ENCODE measurements at places on chromosomes 12 and 14.

GRCh38 chr12:54734196-54734950 is 86.2 kb upstream of the DCD start:
- no peak for DNase-seq

DNA sequence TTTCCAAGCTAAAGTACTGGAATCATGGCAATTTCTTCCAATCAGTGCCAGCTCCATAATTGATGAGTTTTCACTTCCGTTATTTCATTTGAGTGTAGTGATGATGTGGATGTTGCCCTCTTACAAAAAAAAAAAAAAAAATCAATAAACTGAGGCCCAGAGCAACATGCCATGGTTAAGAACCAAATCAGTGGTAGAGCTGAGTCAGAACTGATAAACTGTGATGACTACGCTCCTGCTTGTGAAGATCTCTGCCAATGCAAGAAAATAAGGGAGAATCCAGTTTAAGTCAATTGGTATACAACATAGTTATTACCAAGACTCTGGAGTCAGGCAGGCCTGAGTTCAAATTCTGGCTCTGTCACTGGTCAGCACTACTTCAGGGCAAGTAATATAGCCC is 102.7 kb downstream of the GPR135 start:
- no peak for DNase-seq

DNA sequence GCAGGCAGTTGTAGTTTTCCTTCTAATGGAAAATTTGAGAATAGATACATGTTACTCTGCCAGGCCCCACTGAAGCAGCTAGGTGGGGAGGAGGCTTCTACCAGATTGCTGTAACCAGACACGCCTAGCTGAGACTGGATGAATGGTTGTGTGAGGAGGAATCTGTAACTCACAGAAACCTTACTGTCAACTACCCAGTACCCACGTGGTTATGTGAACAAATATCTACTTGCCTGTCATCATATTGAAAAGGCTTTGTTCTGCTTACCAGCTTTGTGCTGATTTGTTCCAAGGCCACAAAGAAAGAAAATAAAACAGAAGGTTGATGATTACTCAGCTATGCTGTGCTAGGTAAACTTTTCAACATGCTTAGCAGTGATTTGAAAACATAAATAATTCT is 167.2 kb downstream of the CAPZA3 start:
- DNase-seq: no peak

- DNase-seq: no peak
Measured at GRCh38 chr12:78036874-78037273, 206.2 kb downstream of the NAV3 start.

DNA sequence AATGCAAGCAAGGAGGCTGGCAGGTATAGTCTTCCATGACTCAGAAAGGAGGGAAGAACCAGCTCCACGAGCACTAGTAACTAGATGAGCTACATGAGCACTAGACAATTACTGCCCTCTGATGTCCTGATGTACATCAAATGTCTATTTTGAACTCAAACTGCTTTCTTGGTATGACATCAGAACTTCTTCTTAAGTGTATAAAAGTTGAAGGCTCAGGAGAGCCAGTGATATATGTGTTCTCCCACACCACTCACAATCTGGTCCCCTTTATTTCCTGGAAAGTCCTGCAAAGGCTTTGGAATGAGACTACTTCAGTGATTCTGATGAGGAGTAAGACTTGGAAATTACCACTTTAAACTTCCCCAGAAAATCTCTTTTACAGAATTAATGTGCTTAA is 18.5 kb upstream of the DHRS7 start:
- DNase-seq: no peak

GRCh38 chr12:53612978-53613377 is 13.2 kb downstream of the ATF7 start:
- no peak for DNase-seq

- no peak for DNase-seq
Measured at GRCh38 chr14:81192594-81192993, 28.2 kb downstream of the GTF2A1 start.

GRCh38 chr12:27237790-27238771 is 6.0 kb upstream of the STK38L start:
- no peak for DNase-seq
